ENCODE measurements at places on chromosomes 6 and 20.

DNA sequence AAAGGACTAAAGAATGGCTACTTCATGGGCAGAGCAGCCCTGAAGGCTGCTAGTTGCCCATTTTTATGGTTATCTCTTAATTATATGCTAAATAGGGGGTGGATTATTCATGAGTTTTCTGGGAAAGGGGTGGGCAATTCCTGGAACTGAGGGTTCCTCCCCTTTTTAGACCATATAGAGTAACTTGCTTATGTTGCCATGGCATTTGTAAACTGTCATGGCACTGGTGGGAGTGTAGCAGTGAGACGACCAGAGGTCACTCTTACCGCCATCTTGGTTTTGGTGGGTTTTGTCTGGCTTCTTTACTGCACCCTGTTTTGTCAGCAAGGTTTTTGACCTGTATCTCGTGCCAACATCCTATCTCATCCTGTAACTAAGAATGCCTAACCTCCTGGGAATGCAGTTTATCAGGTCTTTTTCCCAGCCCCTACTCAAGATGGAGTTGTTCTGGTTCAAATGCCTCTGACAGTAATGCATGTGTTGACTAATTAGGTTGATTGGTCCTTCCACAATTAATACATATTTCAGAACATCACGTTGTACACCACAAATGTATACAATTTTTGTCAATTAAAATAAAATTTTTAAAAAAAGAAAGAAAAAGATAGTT is 139.5 kb downstream of the PDE7B start:
- no peak for DNase-seq

- DNase-seq: no peak
Observed at GRCh38 chr20:35106827-35107380, 14.3 kb upstream of the TRPC4AP start.

GRCh38 chr6:122790423-122791309 is 1.6 kb downstream of the SMPDL3A start:
- DNase-seq: no peak

GRCh38 chr20:53408691-53409446 is 184.8 kb downstream of the ZNF217 start:
- DNase-seq: no peak

- no peak for DNase-seq
Observed at GRCh38 chr6:157236040-157236725, 87.1 kb downstream of the TMEM242 start.

DNA sequence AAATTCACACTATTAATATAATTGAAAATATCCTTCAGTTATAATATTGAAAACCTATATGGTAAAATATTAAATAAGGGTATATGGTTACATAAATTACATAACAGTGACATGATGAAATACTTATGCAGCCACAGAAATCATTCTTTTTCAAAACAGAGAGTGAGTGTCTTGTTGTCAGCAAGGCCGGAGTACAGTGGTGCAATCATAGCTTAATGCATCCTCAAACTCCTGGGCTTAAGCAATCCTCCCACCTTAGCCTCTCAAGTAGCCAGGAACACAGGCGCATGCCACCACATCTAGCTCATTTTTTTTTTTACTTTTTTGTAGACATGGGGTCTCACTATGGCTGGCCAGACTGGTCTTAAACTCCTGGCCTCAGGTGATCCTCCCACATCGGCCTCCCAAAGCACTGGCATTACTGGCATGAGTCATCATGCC is 40.4 kb downstream of the FAM8A1 start:
- no peak for DNase-seq

GRCh38 chr20:63011798-63012197 is 5.0 kb upstream of the BHLHE23 start:
- DNase-seq: no peak

DNA sequence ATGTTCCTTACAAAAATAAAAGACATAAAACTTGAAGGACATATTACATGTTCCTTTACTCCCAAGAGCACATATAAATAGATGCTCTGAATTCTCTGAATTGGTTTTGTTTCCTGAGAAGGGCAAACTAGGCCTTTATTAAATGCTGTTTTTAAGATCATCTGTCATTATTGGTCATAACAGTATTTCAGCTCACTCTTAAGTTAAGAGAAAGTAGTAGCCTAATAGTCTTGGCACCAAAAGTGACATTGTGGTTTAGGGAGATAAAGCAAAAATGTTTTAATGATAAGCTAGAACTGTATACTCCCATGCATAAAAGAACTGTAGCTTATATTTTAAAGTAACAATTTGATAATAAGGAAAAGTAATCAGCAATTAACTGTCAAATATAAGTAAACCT is 361.1 kb upstream of the PTCHD4 start:
- DNase-seq: no peak

GRCh38 chr20:23774081-23774480 is 23.3 kb upstream of the CST1 start:
- DNase-seq: no peak

- no peak for DNase-seq
Observed at GRCh38 chr6:27825025-27825793, 87.0 kb downstream of the OR2B2 start.

DNA sequence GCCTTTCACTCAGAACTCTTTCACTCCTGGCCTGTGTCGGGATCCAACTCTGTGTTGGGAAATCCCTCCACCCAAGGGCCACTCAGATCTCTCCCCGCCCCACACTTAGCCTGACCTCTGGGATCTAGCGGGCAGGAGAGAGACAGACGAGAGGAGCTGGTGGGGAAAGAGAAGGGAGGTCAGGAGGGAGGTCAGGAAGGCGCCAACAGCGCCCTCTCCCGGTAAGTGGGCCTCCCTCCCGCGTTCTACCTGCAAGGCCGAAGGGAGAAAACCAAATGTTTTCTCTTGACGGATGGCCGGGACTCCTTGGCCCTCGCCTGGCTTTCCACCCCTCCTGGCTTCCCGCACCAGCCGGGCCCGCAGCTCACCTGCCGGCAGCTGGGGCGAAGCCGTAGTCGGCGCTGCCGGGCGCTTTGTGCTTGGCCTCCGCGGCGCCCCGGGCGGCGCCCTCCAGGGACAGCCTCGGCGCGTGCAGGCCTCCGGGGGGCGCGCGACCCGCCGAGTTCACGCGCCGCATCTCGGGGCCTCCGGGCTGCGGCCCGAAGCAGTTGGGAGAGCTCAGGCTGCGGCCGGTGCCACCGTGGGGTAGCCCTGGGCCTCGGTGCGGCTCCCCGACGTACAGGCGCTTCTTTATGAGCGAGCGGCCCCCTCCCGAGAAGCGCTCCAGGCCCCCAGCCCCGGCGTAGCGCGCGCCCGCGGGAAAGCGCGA is 38.2 kb downstream of the C6orf132 start:
- peak; percentile 77 for DNase-seq

- DNase-seq: no peak
Observed at GRCh38 chr6:43204271-43205105, 22.5 kb downstream of the CUL9 start.

DNA sequence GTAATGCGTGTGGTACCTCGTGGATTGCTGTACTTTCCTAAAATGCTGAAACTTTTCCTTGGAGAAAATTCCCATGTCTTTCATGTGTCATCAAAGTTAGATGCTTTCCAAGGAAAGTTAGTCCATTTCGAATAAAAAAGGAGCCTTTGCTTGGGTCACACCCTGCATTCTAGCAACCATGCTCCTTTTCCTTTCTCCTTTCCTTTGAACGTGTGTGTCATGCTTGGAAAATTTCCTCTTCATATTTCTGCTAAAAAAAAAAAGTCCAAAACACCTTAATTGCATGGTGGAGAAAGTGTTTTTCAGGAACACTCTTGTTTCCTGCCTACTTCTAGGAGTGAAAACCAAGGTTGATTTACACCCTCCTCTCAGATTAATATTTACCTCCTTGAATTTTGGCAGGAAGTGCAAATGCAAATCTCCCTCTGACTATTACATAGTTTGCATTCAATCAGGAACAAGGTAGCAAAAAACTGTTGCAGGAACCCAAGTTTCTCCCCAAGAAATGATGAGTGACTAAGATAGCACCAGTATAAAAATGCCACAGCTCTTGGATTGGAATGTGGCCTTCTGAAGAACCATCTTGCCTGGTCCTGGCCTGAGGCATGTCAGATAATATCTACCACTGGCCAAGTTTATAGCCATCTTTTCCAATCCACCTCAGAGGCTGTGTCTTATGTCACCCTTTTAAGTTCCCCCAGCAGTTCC is 590.6 kb downstream of the QKI start:
- DNase-seq: no peak

GRCh38 chr20:34365765-34366213 is 2.7 kb downstream of the ITCH start:
- no peak for DNase-seq

DNA sequence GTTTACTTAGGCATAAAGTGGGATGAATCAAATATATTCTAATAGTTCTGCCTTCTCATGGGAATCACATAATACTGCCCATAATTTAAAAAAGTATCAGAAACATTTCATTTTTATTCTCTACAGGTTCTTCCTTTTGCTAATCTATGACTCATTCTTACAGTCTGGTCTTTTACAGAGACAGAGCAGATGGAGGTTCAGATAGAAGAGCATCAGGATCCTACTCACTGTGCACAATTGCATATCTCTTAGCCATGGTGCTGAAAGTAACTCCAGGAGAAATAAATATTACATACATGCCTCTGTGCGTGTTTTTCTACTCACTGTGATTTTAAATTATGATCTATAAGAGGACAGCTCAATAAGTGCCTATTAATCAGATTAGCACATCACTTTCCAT is 16.3 kb upstream of the OR2B6 start:
- no peak for DNase-seq

DNA sequence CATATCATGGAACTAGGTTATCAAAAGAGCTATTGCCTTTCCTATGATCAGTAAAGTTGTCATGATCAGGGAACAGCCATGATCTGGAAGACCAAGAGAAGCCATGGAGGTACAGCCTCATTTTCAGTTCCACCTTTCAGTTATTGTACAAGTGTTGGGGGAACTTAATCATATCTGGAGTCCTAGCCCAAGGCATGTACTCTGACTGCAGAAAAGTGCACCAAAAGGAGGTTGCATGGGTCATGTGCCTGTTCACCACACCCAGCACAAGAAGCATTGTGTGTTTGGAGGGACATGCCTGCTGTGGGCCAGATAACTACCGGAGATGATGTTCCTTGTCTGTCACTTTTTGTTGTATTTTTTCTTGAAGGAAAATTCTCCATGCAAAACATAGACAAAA is 185.8 kb upstream of the MAN1A1 start:
- no peak for DNase-seq

- peak; percentile 85 for DNase-seq
Observed at GRCh38 chr6:101396548-101397173, 3.2 kb downstream of the GRIK2 start.

- DNase-seq: peak; percentile 61
Observed at GRCh38 chr6:13013681-13014503, 297.3 kb downstream of the PHACTR1 start.

GRCh38 chr20:46934746-46935287 is 40.2 kb downstream of the EYA2 start:
- DNase-seq: no peak

DNA sequence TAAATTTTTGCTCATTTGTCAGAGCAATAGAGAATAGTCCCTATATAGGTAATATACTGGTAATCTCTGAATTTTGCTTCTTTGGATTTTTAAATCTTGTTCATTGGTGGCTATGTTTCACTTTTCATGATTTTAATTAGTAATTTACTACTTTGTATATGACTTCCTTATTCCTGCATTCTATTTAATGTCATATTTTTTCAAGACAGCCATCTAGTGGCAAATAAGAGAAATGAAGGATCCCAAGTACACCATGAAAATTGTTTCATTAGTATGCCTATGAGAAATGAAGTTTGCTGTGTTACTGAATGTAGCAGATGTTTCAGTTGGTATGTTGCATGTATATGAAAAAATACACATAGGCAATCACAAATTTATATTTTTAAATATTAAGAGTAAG is 82.4 kb downstream of the ZNF292 start:
- DNase-seq: no peak

DNA sequence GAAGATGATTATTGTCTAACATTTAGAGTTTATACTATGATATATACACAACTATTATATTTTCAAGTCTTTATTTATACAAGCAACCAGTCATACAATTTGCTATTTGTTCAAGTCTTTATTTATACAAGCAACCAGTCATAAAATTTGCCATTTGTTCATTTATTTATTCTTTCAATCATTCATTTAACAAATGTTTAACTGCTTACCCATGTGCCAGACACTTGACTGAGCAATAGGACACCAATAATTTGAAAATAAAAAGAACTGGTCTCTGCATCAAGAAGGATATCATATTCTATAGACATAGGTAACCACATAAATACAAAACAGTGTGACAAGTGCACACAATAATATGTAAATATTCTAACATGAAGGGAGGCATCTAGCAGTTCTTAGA is 20.3 kb downstream of the GRIK2 start:
- DNase-seq: no peak

- DNase-seq: no peak
Observed at GRCh38 chr6:95091823-95092436, 485.4 kb upstream of the MANEA start.

- DNase-seq: no peak
Observed at GRCh38 chr20:61924211-61924857, 141.3 kb downstream of the TAF4 start.

DNA sequence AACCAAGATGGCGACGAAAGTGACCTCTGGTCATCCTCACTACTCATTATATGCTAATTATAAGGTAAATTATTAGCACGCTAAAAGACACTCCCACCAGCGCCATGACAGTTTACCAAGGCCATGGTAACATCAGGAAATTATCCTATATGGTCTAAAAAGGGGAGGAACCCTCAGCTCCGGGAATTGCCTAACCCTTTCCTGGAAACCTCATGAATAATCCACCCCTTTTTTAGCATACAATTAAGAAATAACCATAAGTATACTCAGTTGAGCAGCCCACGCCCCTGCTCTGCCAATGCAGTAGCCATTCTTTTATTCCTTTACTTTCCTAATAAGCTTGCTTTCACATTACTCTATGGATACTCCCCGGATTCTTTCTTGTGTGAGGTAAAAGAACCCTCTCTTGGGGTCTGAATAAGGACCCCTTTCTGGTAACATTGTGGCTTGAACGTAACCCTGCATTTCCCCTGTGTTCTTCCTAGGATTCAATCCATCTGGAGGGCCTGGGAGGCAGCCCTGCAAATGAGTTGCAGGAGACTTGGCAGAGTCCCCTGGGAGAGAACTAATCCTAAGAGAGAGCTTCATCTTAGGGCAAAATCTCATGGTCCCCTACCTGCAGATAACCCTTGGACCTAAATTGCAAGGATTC is 225.6 kb upstream of the JARID2 start:
- DNase-seq: no peak
